ENCODE measurements at places on chromosomes 1 and 21.
A peak's percentile ranks its signal among the peaks of the same experiment; 100 is the strongest.

GRCh38 chr21:29125191-29125590, 5.3 kb upstream of the MAP3K7CL start:
- DNase-seq, result no peak

GRCh38 chr1:246435421-246436041, 71.5 kb downstream of the SMYD3 start:
- no peak for DNase-seq

DNA sequence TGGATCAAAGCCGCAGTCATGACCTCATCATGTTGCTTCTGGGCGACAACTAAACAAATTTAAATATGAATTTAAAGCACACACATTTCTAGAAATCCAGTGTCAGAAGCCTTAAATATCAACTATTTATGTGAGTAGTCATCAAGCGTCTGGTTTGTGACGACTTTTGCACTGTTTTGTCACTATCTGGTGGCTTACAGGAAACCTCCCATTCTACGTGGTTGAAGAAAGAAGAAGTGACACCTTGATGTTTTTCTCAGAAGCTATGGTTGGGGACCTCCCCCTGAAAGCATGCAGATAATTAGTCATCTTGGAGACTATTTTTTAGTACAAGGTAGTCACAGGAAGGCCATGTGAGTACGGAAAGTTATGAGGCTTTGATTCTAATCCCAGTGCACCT, 58.5 kb downstream of the TENT5C start:
- peak; percentile 50 for DNase-seq

DNA sequence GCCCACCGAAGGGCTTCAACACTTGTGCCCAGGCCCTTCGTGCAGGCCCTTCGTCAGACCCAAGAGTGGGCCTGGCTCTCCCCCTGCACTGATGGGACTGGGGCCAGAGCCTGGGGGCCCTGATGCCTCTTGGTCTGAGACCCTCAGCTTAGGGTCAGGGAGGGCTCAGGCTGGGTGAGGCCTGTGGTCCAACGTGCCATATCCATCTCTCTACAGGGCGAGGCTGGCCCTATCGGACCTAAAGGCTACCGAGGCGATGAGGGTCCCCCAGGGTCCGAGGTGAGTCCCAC, 15.6 kb downstream of the COL6A1 start:
- DNase-seq, result no peak

DNA sequence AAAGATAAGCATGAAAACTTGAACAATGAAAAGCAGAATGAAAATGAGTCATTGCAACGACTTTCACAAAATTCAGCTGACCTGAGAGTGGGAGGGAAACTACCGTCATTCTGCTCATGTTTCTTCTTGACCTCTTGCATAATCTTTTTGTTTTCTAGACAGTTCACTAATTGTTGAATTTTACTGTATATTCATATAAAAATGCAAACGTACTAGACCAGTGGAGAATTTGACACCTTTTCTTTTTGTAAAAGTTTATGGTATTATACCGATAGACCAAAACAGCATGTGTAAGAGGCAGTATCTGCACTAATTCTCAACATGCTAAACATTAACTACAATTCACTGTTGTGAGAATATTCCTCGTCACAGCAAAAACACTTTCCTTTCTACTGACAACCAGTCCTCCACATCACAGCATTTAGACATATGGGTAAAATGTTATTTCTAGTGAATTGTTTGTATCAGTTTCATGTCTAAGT, 137.8 kb downstream of the GREM2 start:
- DNase-seq, result no peak

- no peak for DNase-seq
Observed at GRCh38 chr1:189656628-189657530, 820.8 kb downstream of the BRINP3 start.

DNA sequence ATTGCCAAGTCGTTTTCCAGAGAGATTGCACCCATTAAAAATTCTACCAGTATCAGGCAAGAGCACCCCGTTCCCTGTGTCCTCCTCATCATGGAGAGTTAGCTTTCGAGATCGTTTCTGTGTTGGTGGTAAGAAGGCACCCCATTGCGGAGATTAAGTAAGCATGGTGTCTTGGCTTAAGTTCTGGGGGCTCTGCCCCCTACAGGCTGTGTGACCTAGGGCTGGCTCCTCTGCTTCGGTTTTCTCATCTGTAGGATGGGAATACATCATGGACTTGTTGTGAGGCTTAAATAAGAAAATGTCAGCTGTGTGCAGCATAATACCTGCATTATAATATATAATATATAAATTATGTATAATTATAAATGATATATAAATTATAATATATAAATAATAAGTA, 36.8 kb upstream of the TENT5C start:
- DNase-seq, result no peak

DNA sequence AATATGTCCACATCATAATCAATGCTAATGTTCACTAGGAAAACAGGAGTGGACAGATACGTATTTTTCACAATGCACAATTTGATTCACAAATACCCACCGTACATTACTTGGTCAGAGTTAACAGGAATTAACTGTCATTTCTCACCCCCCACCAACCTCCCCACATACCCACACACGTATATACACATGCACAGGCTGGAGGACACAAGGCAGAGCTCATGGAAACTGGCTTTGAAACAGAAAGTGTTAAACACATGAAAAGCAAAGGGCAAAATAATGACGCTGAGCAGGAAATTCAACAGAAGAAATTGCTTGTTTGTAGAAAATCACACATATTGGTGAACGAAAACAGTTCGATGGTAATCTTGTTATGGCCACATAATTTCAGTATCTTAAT, 188.4 kb upstream of the DMRTA2 start:
- DNase-seq, result no peak

DNA sequence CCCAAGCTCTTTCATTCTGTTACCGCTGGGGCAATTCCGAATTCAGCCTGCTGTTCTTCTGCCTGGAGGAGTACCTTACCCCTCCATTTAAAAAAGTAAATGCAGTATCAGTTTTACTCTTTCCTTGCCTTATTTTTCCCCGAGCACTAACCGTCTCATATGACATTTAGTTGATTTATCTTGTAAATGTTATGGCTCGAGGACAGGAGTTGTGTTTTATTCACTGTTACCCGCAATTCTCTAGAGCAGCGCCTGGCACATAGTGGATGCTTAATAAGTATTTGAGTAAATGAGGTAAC, 425 bp upstream of the TADA1 start:
- no peak for DNase-seq

DNA sequence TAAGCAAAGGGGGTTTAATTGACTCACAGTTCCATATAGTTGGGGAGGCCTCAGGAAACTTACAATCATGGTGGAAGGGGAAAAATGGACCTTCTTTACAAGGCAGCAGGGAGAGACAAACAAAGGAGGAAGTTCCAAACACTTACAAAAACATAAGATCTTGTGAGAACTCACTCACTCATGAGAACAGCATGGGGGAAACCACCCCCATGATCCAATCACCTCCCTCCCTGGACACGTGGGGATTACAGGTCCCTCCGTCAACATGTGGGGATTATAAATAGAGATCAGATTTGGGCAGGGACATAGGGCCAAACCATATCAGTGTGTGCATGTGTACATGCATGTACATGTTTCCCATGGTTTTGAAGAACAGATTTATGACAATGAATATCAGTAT, 5.5 kb upstream of the SMG7 start:
- no peak for DNase-seq

DNA sequence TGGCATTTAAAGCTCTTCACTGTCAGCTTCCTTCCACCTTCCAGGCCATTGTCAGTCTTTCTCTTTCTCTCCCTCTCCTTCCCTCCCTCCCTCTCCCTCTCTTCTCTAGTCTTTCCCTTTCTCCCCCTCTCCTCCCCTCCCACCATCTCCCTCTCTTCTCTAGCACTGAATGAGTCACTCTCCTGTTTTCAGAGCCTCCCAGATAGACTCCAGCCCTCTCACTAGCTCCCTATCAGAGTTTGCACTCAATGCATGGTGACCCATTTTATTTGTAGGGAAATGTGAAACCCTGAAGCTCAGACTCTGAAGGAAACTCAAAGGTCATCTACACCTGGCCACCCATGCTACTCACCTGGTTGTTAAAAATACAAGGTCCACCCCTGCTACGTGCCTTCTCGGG, 4.4 kb upstream of the MATN1 start:
- no peak for DNase-seq

DNA sequence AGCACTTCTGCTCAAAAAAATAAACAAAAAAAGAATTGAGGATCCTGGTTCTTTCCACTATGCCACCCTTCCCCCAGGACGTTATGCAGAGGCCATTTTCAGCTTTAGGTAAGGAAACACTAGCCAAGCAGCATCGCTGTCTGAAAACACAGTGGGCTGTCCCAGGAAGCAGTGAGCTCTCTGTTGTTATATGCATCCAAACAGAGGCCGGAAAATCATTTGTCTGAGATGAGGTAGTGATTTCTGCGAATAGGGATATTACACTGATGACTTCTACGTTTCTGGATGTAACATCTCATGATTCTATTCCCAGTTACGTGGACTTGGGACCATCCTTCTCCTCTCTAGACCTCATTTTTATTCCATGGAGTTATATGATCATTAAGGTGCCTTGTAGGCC, 137.2 kb downstream of the OMA1 start:
- no peak for DNase-seq

DNA sequence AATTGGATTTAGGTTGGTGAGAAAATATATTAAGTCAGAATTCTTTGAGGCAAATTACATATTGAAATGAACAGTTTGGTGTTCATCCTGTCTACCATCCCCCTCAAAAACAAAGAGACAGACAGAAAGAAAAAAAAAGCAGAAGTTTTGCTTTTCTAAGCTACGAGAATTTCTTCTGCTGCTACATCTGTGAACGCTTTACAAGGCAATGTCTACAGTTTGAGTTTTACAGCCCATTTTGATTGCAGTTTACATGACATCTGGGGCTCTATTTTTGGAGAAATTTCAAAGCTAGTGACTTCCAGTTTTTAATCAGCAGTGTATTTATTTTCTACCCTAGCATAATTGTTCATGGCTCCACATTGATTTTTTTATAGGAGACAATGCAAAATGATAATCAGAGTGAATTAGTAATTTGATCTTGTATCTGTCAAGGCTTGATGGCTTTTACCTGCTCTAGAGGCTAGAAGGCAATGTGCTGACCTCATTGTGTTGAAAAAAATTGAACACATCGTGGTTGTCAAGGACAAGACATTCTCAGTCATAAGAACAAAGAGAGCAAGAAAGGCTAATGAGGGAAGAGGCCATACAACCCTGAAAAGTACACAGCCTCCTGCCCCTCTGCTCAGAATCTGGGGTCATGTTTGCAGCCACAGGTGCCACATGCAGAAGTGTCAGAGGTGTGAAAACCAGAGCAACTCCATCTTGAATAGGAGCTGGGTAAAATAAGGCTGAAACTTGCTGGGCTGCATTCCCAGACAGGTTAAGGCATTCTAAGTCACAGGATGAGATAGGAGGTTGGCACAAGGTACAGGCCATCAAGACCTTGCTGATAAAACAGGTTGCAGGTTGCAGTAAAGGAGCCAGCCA, 201.0 kb upstream of the CAMK1G start:
- DNase-seq, result no peak

DNA sequence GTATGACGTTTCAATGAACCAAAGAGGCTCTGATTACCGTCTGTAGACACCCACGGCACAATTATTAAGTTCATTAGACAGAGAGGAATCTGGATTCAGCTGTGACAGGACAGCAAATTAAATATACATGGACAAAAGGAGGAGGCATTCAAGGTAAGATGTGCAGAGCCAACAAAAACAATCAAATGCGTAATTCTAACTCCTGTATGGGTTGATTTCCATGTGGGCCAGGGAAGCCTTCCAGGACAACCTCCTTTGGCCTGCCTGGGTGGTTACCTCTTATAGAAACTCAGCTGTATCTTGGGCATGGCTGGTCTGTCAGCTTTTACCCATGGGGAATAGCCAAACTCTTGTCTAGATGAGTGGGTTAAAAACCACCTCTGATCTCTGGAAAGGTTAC, 43.8 kb downstream of the CCN1 start:
- no peak for DNase-seq

GRCh38 chr1:97827887-97828286, 92.9 kb downstream of the DPYD start:
- no peak for DNase-seq

DNA sequence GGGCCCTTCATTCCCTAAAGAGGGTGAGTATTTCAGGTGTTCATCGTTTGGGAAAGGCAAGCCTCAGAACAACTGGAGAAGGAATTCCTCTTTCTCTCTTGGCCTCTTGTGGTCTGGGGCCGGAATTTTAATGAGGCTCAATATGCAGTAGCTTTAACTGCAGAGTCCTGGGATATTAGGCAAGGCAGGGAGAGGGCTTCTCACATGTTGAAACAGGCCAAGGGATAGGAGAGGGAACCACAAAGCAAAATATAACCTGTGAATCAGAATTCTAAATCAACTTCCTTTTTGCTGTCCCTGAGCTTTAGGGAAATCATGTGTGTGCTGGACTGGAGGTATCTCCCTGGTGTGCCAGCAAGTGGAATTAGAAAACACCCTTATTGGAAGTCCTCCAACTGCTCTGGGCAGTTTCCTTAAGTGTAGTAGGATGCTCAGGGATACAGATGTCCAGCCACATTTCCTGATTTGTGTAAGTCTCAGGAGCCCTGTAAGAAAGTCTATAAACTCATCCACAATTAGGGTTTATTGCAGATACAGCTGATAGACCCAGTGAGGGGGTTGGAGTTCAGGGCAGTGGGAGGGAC, 215.8 kb upstream of the ZRANB2 start:
- no peak for DNase-seq

DNA sequence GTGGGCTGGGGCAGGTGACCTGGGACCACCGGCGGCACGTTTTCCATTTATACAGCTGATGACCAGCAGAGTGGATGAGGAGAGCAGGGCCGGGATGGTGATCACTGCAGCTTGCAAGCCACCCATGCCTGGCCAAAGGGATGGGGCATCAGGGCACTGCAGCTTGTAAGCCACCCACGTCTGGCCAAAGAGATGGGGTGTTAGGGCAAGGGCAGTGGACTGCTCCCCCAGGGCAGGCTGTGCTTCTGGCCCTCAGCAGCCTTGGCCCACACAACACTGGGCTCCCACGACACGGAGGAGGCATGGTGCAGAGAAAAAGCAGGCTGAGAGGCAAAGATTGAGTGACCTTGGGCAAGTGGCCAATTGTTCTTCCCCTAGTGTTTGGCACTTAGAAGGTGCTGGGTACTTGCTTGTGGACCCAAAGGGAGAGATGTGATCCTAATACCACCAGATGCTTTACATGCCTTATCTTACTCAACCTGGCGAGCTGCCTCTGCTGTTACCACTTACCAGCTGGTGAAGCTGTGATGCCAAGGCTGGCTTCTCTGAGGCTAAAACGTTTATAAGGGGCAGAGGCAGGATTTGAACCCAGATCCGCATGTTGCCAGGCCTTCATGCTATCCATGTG, 48.3 kb downstream of the TRIM62 start:
- DNase-seq, result no peak

- peak; percentile 49 for DNase-seq
Observed at GRCh38 chr1:155136748-155137147, 1.1 kb downstream of the SLC50A1 start.

DNA sequence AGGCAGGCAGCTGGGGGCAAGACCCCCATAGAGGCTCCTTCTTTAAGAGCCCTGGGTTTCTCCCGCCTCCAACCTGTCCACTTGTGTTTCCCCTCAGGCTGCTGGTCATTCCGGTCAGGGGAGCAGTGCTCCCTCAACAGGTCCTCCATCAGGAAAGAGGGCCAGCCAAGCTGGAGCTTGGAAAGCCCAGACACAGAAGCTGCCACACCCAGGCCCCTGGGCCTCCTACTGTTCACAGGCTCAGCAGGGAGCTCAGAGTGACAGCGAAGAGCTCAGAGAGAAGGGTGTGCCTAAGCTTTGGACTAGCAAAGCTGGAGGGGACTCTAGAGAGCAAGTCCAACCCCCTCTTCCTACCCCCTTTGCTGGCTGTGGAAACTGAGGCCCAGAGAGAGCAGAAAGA, 10.3 kb upstream of the CDCP2 start:
- DNase-seq, result no peak

GRCh38 chr21:34554227-34554626, 42.2 kb upstream of the KCNE1 start:
- no peak for DNase-seq
